ENCODE measurements at places on chromosomes 7 and 10.

- no peak for DNase-seq
Observed at GRCh38 chr10:60237977-60238758, 151.5 kb downstream of the ANK3 start.

DNA sequence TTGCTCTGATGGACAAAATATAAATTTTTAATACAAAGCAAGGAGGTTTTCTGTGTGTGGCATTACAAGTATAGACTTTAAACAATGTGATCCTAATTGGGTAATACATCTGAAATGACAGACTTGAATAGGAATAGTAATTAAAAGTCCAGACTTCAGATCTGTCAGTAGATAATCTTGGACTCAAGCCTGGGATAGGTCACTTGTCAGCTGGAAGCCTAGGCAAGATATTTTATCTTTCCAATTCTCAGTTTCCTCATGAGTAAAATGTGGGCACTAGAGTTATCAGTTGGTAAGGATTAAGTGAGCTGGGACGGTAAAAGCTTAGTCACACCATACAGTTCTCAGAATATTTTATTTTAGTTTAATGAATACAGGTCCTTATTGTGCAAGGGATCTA lies 10.4 kb upstream of the ZMYND11 start:
- DNase-seq = no peak

- DNase-seq = no peak
Observed at GRCh38 chr10:80497187-80498077, 40.3 kb upstream of the SH2D4B start.

GRCh38 chr7:138943061-138943460 lies 38.1 kb downstream of the KIAA1549 start:
- no peak for DNase-seq

- DNase-seq = no peak
Observed at GRCh38 chr7:102191556-102192379, 94.9 kb upstream of the SH2B2 start.

DNA sequence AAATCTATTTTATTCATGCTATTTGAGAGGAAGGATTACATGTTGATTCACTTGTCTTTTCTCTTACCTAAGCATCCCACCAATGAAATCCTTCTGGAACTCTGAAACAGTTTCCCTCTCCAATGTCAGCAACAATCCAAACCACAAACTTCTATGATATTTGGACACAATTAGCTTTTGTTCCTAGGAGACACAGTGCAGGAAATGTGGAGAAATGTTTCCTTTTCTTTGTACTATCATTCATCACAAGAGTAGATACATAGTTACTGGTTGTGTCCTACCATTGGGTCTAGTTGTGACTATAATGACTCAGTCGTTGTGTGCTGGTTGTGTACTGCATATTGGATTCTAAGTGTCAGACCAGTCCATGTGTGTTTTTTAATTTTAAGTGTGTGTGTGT lies 156.8 kb upstream of the MAGI2 start:
- no peak for DNase-seq

GRCh38 chr7:117385363-117386109 lies 41.8 kb downstream of the ASZ1 start:
- DNase-seq = no peak

DNA sequence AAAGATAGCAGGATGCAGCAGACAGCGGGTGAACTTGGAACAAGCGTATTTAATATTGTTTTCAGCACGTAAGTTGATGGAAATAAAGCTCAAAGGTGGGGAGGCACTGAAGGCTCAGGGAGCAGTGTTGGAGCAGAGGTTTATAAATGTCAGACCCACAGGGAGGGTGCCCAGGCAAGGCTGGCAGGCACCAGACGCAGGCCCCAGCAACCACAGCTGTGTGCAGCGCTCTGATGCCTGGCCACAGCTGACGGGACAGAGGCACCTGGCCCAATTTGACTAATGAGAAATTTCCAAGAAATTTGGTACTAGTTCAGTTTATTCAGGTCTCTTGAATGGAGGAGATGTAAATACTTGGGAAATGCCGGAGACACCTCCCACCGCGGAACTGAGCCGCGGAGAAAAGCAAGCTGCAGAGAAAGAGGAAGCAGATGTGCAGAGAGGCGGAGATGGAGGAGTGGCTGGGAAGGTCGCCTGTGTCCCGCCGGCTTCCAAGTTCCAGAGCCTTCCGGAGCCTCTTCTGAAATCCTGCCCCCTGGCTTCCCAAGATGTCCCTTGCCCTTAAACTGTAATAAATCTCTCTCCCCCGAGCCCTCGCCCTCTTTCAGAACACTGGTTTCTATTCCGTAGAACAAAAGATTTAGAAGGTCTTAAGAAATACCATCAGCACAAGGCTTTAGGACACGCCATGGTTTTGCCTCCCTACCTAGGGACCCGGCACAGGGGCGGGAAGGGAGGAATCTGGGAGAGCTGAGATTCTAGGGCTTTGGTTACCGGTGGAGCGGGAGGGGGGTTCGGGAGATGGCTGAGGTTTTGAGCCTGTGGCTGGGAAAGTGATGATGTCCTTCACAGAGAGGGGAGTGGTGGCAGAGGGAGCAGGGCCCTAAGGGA lies 38.4 kb upstream of the PLXNA4 start:
- peak; percentile 34 for DNase-seq

GRCh38 chr7:21251151-21251800 lies 176.6 kb upstream of the SP4 start:
- DNase-seq = no peak

GRCh38 chr10:68158031-68158430 lies 48.7 kb downstream of the MYPN start:
- DNase-seq = no peak

DNA sequence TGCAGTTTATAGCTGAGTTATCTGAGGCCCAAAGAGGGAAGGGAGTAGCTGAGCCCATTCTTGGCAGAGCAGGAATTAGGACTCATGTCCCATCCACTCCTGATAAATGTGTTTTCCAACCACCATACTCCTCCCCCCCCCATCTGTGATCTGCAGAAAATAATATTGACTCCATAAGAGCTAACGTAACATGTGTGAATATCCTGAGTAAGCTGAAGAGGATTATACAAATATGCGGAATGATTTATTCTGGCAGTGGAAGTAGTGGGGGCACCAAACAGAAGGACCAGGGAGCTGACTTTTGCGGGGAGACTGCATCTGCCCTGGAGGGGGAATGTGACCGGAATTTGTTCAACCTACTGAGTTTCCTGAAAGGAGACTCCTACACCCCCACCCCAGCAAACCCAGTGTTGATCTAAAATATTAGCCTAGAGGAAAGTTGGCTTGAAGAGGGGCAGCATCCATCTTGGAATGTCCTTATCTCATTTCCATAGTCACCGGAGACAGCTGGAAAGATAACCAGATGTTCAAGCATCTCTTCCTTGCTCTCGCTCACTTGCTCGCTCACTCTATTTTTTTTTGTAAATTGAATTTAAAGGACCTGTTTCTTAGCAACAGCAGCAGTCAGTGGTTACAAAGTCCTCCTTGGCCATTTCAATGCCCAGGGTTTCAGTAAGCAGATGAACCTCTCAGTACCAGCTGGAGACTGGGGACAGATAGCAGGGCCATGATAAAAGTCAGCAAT lies 114.7 kb downstream of the RPS24 start:
- no peak for DNase-seq

- DNase-seq = no peak
Observed at GRCh38 chr10:239109-239508, 103.9 kb downstream of the ZMYND11 start.

- no peak for DNase-seq
Observed at GRCh38 chr10:75023074-75023473, 88.4 kb upstream of the SAMD8 start.

DNA sequence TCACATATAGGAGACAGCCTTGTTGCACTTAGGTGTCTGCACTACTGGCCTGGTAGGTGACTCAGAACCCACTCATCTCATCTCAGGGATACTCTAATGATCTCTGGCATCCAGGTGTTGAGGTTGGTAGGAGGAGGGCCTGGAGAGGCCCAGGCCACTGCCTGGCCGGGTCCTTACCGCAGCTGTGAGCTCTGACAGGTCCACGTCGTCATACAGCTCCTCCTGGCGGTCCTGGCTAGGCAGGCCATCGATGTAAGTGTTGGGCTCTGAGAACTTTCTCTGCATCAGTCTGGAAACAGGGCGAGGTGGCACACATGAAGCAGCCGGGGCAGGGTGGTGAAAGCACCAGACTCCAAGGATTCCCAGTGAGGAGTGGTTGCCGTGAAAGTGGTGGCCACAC lies 62.1 kb downstream of the VWA2 start:
- DNase-seq = no peak

DNA sequence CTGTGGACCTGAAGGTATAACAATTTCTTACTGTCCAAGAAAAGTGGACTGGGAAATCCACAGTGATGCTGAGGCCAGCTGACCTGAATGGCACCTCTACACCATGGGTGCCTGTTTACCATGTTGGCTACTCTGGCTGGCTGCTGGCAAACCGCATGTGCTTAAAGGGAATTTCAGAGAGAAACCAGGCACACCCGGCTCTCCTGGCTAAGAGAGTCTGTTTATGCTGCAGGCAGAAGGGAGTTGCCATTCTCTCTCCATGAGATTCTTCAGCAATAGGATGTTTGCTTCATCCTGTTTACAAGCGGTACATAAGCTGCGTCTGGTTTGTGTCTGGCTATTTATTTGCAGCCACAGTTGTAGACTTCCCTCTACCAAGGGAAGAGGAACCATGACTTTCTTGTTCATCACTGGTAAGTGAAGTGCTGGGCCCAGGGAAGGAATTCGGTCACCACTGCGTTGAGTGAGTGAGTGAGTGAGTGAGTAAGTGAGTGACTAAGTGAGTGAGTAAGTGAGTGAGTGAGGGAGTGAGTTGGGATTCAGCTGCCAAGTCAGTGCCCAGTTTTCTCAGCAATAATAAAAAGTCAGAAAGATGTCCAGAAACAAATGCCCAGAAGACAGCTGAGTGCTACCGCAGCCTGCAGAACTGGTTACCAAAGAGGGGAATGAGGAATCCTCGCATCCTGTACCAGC lies 90.4 kb downstream of the COBL start:
- DNase-seq = no peak

- no peak for DNase-seq
Observed at GRCh38 chr10:7412928-7413282, 2.1 kb upstream of the SFMBT2 start.

GRCh38 chr10:12041766-12042408 lies 722 bp downstream of the UPF2 start:
- peak; percentile 31 for DNase-seq

DNA sequence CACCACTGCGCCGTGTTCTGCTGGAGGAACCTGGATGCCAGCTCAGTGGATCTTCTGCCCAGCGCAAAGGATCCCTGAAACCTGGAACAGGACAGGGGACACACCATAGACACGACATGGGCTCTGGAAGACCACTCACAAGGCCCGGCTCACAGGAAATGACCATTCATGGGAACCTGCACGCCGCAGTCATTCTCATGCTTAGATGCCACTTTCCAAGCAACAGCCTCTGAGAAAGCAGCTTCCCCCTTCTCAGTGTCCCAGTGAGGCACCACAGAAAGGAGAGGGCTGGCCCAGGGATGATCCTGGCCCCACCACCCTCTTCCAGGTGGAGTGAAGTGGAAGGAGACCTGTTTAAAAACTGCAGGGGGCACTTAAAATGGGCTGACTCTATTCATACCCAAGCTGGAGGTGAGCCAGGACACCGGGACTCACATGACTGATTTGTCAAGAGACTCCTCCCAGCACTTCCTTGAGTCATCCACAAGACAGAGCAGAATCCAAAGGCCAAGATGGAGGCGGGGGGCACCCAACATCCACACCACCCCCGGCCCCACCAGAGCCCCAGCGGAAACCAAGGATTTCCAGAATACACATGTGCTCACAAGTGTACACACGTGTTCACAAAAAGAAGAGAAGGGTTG lies 11.2 kb downstream of the CTBP2 start:
- DNase-seq = no peak

DNA sequence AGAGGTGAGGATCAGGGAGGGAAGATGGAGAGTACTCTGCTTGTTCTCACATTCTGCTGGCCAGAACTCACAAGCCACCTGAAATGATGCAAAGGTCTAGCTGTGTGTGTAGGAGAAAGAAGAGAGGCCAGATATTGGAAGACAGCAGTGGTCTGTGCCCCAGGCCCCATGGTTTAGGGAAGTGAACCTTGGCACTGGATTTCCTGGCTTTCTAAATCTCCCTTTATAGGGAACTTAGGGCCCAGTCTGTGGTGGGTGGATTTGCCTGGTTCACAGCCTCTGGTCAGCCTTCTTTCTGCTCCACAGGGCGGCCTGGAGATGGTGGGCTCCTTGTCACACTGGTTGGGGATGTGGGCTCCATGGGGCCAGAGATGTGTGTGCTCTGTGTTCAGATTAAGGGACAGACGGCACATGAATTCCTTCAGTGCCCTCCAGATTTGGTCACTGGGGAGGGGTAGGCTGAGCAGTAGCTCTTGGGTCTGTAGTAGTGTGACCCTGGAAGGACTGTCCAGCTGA lies 9.5 kb upstream of the SH2D4B start:
- DNase-seq = no peak

GRCh38 chr10:67575532-67575931 lies 120.5 kb downstream of the CTNNA3 start:
- DNase-seq = no peak

GRCh38 chr7:139566075-139566474 lies 42.6 kb downstream of the CLEC2L start:
- no peak for DNase-seq

GRCh38 chr10:27035163-27035562 lies 65.1 kb downstream of the ANKRD26 start:
- no peak for DNase-seq

- DNase-seq = no peak
Observed at GRCh38 chr7:42071372-42072261, 165.4 kb downstream of the GLI3 start.

GRCh38 chr10:103155471-103156085 lies 37.5 kb downstream of the NT5C2 start:
- DNase-seq = no peak

GRCh38 chr7:93894966-93895640 lies 4.5 kb upstream of the TFPI2 start:
- no peak for DNase-seq

DNA sequence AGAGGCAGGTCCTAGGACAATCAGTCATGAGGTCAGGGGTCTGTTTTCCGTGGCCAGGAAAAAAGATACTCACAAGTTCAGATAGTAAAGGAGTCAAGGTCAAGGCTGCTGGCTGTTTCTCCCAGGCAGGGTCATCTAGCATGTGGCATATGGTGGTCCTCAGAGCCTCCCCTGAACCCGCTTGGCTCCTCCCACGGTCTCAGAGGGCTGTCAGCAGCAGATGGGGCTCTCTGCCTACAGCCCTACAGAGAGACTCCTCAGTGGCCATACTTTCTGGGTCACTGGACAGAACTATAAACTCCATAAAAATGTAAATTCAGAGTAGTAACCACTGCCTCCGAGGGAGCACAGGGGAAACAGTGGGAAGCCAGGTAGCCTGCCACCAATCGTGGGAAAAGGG lies 11.3 kb upstream of the DRGX start:
- no peak for DNase-seq

- DNase-seq = peak; percentile 59
Observed at GRCh38 chr10:63265222-63265617, 132.1 kb downstream of the NRBF2 start.

Data from DND-41 (cell line).